ENCODE measurements at places on chromosomes 6 and 20.

DNA sequence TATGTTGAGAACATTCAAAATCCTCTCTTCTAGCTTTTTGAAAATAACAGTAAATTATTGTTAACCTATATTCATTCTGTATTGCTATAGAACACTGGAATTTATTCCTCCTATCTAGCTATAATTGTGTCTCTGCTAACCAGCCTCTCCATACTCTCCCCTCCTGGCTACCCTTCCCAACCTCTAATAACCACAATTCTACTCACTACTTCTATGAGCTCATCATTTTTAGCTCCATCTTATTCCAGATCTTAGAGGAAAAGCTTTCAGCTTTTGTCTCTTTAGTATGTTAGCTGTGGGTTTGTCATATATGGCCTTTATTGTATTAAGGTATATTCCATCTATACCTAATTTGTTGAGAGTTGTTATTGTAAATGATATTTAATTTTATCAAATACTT lies 108.8 kb downstream of the AIG1 start:
- no peak overlapping the region for H3K27ac ChIP-seq
- no peaks in the 10 kb centered on the region for H3K4me1 ChIP-seq
- H3K36me3 ChIP-seq = peaks cover 28% of the 10 kb centered on the region

GRCh38 chr6:78577585-78577984 lies 289.8 kb upstream of the IRAK1BP1 start:
- no peak overlapping the region for H3K4me3 ChIP-seq
- H3K4me1 ChIP-seq = no peaks in the 10 kb centered on the region
- no peaks in the 10 kb centered on the region for H3K36me3 ChIP-seq
- no peaks in the 10 kb centered on the region for H3K27me3 ChIP-seq

- DNase-seq = no peak
- H3K4me3 ChIP-seq = no peak overlapping the region
- H3K36me3 ChIP-seq = peaks cover 6% of the 10 kb centered on the region
- H3K27ac ChIP-seq = no peak overlapping the region
Observed at GRCh38 chr6:37305841-37306425, 47.9 kb upstream of the RNF8 start.

GRCh38 chr20:19765913-19766312 lies 7.9 kb downstream of the RIN2 start:
- no peak for DNase-seq
- H3K4me3 ChIP-seq = no peak overlapping the region
- H3K27ac ChIP-seq = no peak overlapping the region
- H3K27me3 ChIP-seq = peaks cover 12% of the 10 kb centered on the region

- H3K27ac ChIP-seq = no peak overlapping the region
- DNase-seq = no peak
- H3K4me1 ChIP-seq = peaks cover 39% of the 10 kb centered on the region
- no peaks in the 10 kb centered on the region for H3K27me3 ChIP-seq
- H3K4me3 ChIP-seq = no peak overlapping the region
Observed at GRCh38 chr6:15364401-15365037, 118.7 kb downstream of the JARID2 start.

DNA sequence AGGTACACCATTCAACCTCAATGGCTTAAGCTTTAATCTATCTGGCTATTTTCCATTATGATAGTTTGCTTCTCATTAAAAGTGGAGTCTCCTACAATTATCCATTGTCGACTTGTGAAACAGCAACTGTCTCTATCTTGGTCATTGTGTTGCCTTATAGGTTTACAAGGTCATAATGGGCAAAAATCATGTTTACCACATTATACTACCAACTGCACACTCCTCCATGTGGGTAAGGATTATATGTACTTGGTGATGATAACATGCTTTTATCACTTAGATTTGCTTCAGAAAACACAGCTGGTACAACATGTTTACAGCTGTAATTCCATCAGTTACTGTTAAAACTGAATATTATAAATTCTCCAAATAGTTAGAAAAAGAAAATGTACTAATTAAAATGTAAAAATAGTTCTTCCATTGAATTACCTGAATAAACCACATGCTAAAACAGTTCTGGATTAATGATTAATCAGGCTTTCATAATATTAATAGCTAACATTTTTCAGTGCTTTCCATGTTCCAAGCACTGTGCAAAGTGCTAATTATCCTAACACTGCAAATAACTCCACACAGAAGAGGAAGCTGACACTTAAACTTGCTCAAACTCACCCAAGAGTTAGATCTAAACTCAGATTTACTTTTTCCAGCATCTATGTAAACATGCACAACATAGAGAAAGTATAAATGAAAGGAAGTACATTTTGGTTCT lies 96.7 kb downstream of the OGFRL1 start:
- H3K36me3 ChIP-seq = no peaks in the 10 kb centered on the region
- no peak for DNase-seq
- H3K4me1 ChIP-seq = no peaks in the 10 kb centered on the region
- H3K27me3 ChIP-seq = no peaks in the 10 kb centered on the region

GRCh38 chr6:51640021-51640420 lies 447.4 kb downstream of the PKHD1 start:
- H3K36me3 ChIP-seq = no peaks in the 10 kb centered on the region
- DNase-seq = no peak
- H3K27ac ChIP-seq = no peak overlapping the region
- no peaks in the 10 kb centered on the region for H3K27me3 ChIP-seq
